ENCODE measurements at places on chromosomes 2 and 18. TPM values are rescaled to one million over a fixed set of nuclear protein-coding genes. Genes with fewer than 3 reads are reported as not detected.

The ABCB11 gene
- total RNA-seq = not detected

The SP9 gene
- not detected for total RNA-seq

The PLGLB2 gene
- 1.2 TPM for total RNA-seq

The EFHD1 gene
- not detected for total RNA-seq

The CEBPZ gene
- 38.7 TPM for total RNA-seq

The ACVR1C gene
- not detected for total RNA-seq

The ANO7 gene
- total RNA-seq = 2.6 TPM

The ABCA12 gene
- total RNA-seq = under 0.01 TPM

The THSD7B gene
- not detected for total RNA-seq

The SERPINB10 gene
- not detected for total RNA-seq

The E2F6 gene
- 10.9 TPM for total RNA-seq

The SLC9A4 gene
- not detected for total RNA-seq

The SLC11A1 gene
- under 0.01 TPM for total RNA-seq

The INHBB gene
- total RNA-seq = 21.1 TPM

The INPP1 gene
- total RNA-seq = 14.4 TPM

The GPR39 gene
- total RNA-seq = 0.22 TPM

The LINC00305 gene
- total RNA-seq = 0.20 TPM

The POTEJ gene
- 0.60 TPM for total RNA-seq

The TTC39C gene
- 1.2 TPM for total RNA-seq

The CRYGB gene
- total RNA-seq = not detected

The GPR17 gene
- total RNA-seq = not detected

The DCDC2C gene
- not detected for total RNA-seq

The MYO5B gene
- total RNA-seq = 0.87 TPM

The POTEF gene
- 0.22 TPM for total RNA-seq

The TMEM37 gene
- total RNA-seq = 0.20 TPM

The HOXD13 gene
- total RNA-seq = not detected

The RNF25 gene
- total RNA-seq = 36.7 TPM

The SERPINB7 gene
- 0.22 TPM for total RNA-seq

The YWHAQ gene
- total RNA-seq = 152 TPM

The ARHGAP15 gene
- total RNA-seq = not detected

The VAMP8 gene
- 13.7 TPM for total RNA-seq

The APCDD1 gene
- total RNA-seq = not detected

The HAAO gene
- total RNA-seq = not detected

The LCT gene
- not detected for total RNA-seq

The NYAP2 gene
- total RNA-seq = not detected

The SCYGR4 gene
- not detected for total RNA-seq

The VIT gene
- total RNA-seq = 0.22 TPM

The GCG gene
- total RNA-seq = not detected

Measured in lung microvascular endothelial cell (primary cell).